ENCODE measurements at places on chromosomes 4 and X.
A peak's percentile ranks its signal among the peaks of the same experiment; 100 is the strongest.

DNA sequence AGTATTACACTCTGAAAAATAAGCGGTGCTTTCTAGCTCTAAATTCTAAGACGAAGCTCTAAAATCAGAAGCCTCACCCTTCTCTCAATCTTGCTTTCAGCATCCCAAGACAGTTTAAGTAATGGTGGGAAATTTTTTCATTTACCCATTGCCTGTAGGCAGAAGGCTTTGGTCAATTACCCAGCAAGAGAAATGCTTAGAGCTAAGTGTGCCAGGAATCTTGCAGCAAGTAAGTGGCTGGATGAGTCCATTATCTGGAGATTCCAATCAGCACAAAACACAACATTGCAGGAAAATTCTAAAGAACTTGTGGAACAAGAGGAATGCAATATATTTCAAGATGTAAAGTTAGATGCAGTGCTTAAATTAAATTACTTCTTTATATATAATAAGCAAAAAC is 28.4 kb downstream of the USP26 start:
- no peak for DNase-seq

DNA sequence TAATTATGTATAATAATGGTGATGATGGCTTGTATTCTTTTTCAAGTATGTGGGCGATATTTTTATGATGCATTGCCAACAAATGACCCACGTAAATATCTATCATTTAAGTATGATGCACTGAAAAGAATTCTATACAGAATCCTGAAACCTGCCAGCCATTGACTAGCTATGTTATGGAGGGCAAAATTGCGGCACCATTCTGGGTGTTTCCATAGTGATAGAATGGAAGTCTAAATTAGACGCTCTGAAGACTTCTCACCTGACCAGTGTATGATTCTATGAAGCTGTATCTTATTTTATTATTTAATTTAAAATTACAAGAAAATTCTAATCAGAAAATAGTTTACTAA is 677 bp upstream of the CENPC start:
- DNase-seq, result no peak

DNA sequence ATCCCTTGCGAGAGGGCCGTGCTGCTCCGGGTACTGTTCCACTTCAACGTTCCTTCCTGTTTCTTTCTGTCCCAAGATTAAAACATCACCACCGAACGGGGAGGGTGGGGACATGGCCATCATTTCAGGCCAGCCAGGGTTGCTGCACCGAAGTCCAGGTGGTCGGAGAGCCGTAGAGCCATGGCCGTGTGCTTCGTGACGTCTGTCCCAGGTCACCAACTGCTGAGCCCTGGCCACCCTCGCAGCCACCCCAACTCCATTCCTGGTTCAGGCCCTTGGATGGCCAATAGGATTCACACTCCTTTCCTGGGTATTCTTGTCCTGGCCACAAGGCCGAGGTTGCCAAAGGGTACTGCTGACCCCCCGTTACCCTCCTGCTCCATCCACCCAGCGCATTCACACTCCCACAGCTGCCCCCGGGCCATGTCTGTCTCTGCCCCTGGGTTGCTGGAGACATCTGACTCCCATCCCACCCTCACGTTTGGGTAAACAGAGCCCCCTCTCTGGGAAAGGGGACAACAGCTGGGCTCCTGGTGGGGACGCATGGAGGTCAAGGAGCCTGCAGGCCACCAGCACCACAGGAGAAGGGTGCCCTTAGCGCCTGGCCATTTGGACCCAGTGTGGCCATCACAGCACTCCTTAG is 103.2 kb downstream of the HMX1 start:
- DNase-seq, result no peak

DNA sequence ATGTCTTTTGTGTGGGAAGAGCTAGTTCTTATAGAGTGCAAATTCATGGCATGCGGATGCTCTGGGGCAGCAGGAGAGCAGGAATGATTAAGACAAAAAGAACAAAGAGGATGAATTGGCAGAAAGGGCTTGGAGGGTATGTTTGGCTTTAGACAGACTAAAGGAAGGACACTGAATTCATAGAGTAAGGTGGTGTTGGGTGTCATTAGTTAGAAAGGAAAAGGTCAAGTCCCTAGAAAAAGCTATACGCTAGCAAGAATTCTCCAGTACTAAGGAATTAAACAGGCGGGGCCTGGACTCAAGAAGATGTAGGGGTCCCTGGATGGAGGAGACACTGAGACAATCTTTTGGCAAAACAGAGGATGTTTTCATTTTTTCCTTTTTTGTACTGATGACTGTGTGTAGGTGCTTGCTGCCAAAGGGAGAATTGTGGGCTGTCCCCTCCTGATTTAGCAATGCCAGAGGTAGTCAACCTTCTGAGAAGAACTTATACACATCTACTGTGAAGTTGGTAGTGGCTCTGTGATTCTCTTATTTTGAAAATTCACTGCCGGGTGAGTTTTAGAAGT is 391.0 kb downstream of the SPRY1 start:
- DNase-seq, result no peak

DNA sequence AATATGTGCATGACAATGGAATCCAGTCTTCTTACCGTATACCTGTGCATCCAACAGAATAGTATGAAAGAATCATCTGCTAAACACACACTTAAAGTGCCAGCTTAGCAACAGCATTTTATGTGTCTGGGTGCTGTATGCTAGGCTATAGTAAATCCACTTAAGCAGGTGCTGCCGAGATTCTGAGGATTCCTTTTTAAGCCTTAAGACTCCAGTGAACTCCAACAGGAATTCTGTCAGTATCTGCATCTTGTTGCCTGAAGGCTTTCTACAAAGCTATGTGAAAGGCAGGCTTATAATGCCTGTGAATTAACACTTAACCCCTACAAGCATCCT is 1076.4 kb upstream of the PABPC4L start:
- DNase-seq, result no peak

- DNase-seq, result no peak
Observed at GRCh38 chr4:168162604-168163003, 70.3 kb downstream of the ANXA10 start.

DNA sequence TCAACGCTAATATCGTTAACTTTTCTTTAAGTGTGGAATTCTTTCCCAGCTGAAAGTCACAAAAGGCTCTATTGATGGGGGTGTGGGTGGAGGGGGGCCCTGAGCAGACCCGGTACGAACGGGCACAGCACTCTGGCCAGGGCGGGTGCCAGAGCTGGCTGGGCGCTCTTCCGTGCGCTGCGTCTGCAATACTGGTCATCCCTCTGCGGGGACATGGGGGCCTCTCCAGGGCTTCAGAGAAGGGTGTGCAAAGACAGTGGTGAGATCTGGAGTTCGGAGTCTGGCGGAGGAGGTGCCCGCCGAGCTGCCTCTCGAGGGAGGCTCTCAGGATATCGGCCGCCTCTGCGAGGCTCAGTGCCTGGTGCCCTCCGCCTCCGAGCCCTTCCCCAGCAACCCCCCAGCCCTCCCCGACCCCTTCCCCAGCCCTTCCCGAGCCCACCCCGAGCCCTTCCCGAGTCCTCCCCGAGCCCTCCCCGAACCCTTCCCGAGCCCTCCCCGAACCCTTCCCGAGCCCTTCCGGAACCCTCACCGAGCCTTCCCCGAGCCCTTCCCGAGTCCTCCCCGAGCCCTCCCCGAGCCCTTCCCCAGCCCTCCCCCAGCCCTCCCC is 34.3 kb downstream of the FGFRL1 start:
- DNase-seq, result no peak

DNA sequence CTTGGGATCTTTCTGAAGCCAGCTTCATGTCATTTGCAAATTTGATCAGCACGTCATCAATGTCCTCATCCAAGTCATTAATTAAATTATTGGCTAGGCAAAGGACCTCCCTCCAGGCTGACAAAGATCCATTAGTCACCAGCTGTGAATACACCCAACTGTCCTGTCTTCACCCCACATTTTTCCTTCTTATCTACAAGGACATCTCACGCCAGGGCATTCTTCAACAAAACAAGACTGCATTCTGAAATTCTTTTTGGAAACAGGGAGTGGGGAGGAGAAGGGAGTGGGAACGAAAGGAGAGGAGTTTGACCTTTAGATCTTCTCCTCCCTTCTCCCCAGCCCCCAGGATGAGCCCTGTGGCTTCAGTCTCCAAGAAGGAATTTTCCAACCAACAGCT is 32.7 kb downstream of the NLGN3 start:
- no peak for DNase-seq

DNA sequence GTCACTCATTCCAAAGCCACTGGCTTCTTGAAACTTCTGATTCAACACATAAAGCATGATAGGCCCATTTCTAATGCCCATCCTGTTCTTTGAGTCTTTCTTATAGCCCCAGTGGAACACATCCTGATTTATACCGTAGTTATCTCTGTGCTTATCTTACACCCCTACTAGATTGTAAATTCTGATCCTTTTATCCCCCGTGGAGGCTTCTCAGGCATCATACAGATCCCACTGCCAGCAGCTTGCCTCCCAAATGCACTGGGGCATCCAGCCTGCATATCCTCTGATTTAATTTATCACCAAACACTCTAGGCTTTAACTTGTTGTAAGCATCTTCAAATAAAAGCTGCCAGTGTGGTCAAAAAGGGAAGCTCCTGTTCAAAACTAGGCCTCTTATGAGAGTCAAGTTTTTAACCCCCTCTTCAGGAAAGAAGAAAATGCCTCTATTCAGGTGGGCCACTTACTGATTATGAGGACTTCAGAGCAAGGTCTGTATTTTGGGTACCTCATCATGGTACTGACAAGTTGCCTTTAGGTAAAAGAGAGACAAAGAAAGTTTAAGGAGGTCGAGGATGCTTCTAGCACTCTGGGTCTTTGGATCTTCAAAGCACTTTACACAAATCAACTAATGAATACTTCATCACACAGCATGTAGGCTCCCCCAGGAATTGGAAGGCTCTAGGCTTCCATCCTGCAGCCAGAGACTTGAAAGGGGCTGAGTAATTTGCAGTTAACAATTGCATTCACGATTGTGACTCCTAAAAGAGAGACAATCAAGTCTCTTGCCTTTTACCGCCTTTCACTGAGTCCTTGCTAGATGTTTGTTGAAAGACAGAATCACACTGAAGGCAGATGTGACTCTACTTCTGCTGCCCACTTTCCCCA is 95.8 kb upstream of the LDB2 start:
- DNase-seq, result no peak

- DNase-seq, result peak; percentile 44
Observed at GRCh38 chr4:154332681-154333421, 158.7 kb downstream of the DCHS2 start.

DNA sequence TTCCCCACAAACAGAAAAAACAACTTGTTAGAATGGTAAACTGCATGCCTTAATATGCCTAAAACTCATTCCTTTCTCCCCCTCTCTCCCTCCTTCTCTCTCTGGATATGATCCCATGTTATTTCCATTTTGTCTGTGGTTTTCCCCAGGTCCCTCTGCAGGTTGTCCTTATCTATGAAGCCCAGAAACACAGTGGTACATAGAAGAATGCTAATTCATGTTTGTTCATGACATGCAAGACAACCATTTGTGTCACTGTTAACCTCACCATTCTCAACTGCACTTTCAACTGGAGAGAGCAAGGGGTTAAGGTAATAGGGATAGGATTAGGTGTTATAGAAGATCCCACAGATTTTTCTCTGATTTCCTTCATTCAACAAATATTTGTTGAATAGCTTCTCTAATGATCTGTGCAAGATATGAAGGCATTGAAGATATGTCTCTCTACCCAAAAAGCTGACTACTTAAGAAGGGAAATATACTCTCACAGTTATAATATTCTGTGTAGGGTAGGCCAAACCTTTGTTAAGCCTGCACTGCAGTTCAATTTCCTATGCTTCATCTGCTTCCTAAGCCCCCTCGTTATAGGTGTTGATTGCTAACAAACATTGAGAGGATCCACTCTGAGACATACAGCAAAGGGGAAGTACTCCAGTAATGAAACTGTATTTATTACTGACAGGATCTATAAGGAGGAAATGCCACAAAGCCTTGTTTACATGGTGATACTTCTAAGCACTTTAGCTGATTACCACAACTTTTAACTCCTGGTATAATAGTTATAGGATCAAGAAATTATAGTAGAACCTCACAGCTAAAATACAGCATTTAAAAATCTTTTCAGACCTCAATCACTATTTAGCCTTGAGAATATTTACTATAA is 96.1 kb downstream of the FRYL start:
- DNase-seq, result no peak

GRCh38 chr4:88008122-88008742 is 797 bp downstream of the PKD2 start:
- peak; percentile 24 for DNase-seq

- DNase-seq, result no peak
Observed at GRCh38 chr4:14225688-14226207, 598.2 kb upstream of the BOD1L1 start.

DNA sequence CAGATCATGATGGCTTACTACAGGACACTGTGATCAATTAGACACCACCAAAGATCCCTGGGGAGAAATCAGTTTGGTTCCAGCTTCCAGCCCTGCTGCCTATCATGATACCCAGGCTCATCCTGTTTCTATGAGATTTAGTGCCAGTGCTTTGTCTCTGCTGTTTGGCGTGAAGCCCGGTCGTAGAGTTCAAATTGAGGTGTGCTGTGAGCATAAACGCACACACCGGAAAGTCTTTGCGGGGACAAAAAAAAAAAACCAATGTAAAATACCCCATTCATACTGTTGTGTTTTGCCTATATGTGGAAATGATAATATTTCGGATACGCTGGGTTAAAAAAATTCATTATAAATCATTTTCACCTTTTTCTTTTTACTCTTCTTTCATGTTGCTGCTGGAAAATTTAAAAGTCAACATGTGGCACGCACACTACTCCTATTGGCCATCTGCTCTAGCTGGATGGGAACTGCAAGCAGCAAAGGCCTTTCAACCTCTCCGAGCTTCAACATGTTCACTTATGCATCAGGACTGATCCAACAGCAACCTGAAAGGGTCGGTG is 607 bp upstream of the DKC1 start:
- DNase-seq, result no peak

- no peak for DNase-seq
Observed at GRCh38 chr4:79201971-79202370, 123.9 kb downstream of the NAA11 start.

- DNase-seq, result no peak
Observed at GRCh38 chr4:176376032-176376614, 56.4 kb downstream of the SPCS3 start.

DNA sequence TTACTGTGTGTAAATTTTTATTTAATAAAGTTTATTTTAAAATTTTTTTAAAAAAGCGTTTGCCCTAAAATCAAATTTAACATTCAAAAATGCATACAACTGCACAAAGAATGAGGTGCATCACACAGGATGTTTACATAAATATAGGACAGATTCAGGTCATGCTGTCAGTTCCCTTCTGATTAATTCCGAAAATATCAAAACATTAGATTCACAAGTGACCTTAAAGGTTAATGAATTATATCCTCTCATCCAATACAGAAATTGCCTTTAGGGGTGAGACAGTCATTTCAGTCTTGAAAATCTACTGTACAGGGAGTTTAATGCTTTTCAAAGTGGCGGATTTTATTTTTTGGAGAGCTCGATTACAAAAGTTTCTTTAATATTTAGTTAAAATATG is 208.7 kb upstream of the FTHL17 start:
- no peak for DNase-seq
